ENCODE measurements at places on chromosomes 1 and 21. TPM values are rescaled to one million over a fixed set of nuclear protein-coding genes. Genes with fewer than 3 reads are reported as not detected.

The S100A7A gene
- total RNA-seq, result not detected

The PI4KB gene
- total RNA-seq, result 91.5 TPM

The S100A14 gene
- 51.3 TPM for total RNA-seq

DNA sequence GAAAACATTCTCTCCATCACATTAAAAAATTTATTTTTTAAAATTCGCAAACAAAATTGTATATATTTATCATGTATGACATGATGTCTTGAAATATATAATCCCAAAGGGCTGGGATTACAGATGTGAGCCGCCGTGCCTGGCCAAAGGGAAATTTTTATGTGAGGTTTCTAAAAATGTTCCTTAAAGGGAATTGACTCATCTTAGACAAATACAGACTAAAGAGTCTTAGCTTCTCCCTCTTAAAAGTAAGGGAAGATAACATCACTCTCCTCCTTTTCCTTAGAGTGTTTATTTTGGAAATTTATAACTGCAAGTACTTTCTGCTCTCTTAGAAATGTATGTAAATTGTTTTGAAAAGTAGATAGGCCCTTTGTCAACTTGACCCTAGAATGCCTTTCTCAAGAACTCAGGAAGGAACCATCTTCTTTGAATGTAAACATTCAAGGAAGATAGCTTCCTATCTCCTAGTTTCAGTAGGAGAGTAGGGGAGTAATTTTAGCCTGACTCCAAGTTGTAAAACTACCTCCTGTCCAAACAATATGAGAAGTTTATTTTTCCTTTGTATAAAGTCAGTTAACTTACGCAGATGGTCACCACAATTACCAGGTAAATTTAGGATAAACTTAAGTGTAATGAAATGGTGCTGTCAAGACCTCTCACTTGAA lies 59.5 kb downstream of the C21orf91 start:
- DNase-seq, result no peak

DNA sequence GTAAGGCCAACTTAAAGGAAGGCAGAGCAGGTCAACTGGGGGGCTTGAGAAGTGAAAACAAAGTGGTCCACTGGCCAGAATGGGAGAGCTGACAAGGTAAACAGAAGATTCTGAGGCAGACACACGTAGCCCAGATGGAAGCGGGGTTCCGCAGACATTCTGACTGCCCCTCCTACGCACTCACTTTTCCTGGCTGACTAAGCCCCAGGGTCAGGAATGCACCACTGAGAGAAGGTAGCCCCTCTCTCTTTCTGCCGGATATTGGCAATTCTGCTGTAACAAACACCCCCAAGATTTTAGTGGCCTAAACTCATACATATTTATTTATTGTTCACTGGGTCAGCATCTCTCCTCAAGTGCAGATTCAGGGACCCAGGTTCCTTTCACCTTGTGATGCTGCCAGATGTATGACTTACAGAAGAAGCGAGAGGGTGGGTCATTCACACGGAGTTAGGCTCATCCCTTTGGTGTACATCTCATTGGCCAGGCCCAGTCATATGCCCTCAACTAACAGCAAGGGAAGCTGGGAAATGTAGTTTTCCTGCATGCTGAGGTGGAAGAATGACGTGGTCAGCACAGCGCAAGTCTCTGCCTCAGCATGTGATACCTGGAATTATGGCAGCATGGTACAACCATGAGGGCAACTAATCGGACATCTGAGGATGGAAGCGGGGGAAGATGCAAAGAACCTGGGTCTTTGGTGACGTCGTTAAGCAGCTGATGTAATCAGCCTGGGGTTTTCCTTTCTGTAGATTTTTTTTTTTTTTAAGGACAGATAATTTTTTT lies 43.4 kb upstream of the MRPS6 start:
- no peak for DNase-seq

Measured in ureter (tissue), 1 donor.